Large intestine (tissue), 12 donors: ENCODE measurements at places on chromosomes 12 and 14. TPM values are rescaled to one million over a fixed set of nuclear protein-coding genes. Genes with fewer than 3 reads are reported as not detected.

GRCh38 chr14:52862632-52863333 lies 71.4 kb upstream of the GNPNAT1 start:
- DNase-seq: peak; percentile 10

DNA sequence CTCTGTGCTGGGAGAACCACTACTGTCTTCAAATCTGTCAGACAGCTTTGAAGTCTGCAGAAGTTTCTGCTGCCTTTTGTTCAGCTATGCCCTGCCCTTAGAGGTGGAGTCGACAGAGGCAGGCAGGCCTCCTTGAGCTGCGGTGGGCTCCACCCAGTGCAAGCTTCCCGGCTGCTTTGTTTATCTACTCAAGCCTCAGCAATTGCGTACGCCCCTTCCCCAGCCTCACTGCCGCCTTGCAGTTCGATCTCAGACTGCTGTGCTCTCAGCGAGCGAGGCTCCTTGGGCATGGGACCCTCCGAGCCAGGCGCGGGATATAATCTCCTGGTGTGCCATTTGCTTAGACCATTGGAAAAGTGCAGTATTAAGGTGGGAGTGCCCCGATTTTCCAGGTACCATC lies 25.1 kb upstream of the KLRB1 start:
- DNase-seq: no peak

The TAS2R7 gene
- polyA plus RNA-seq: not detected

The SLC10A1 gene
- 0.13 TPM for polyA plus RNA-seq

The MYO1A gene
- 385 TPM for polyA plus RNA-seq

The SLC7A7 gene
- 660 TPM for polyA plus RNA-seq

The POTEM gene
- not detected for polyA plus RNA-seq

The DPY19L2 gene
- polyA plus RNA-seq: 12.6 TPM

GRCh38 chr12:124685689-124686369 lies 118.4 kb upstream of the NCOR2 start:
- no peak for DNase-seq

DNA sequence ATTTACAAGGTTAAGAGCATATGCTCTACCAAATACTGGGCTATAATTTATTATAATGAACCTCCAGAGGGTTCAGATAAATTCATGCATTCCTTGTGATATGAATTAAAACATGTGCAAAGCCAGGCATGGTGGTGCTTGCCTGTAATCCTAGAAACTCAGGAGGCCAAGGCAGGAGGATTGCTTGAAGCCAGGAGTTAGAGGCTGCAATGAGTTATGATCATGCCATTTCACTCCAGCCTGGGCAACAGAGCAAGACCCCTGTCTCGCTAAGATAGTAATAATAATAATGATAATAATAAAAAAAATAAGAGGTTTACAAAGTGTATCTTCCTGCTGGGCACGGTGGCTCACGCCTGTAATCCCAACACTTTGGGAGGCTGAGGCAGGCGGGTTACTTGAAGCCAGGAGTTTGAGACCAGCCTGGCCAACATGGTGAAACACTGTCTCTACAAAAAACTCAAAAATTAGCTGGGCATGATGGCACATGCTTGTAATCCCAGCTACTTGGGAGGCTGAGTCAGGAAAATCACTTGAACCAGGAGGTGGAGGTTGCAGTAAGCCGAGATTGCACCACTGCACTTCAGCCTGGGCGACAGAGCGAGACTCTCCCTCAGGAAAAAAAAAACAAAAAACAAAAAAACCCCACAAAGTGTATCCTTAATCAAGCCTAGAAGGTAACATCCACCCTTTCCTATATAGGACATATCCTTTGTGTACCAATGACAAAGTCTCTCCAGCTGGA lies 7.3 kb upstream of the CS start:
- no peak for DNase-seq

GRCh38 chr14:63299351-63300110 lies 19.2 kb downstream of the GPHB5 start:
- no peak for DNase-seq

- no peak for DNase-seq
These were observed 8.5 kb upstream of the SCARB1 start for GRCh38 chr12:124872068-124872719.

- no peak for DNase-seq
These were observed 172.3 kb downstream of the NDUFA12 start for GRCh38 chr12:94831081-94831751.

DNA sequence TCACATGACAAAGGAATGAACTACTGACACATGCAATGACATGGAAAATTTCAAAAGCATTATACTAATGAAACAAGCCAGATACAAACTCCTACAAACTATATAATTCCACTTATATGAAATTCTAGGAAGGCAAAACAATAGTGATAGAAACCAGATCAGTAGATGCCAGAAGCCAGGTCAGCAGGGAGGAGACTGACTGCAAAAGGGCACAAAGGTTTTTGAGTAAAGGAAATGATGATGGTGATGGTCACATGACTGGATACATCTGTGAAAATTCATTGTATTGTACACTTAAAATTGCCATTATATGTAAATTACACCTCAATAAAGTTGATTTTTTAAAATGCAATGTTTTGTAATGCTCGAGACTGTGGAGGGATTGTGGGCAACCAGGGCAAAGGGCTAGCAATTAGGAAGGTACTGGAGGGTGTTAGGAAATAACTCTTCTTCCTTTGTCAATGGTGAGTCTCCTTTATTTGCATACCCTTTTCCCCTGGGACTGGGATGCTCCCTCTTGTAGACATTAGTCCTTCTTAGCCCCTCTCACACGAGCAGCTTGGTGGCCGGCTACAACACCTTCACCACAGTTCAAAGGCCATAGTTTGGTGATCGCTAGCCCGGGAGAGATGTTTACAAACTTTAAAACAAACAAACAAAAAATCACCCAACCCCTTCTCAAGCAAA lies 6.7 kb upstream of the PRPF40B start:
- no peak for DNase-seq

- DNase-seq: no peak
These were observed 113.1 kb upstream of the FKBP4 start for GRCh38 chr12:2681450-2682205.

GRCh38 chr12:85065837-85066482 lies 29.8 kb downstream of the LRRIQ1 start:
- no peak for DNase-seq

- DNase-seq: no peak
These were observed 1026.9 kb downstream of the LRFN5 start for GRCh38 chr14:42633504-42634095.

DNA sequence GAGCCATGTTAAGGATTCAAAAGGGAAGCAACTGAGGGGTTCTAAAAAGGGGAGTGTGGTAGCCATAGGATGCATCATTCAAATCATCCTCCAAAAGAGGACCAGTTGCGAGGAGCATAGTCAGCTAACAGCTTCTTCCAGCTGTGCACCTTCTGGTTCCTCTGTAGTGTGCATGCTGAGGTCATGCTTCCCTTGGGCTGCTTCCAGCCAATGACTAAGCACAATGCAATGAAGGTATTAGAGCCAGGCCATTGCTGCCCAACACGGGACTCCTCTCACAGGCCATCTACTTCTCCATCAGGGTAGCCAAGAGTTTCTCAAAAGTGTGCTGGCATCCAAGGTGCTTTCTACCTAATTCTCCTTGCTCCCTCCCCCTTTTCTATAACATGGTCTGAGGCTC lies 69.2 kb upstream of the ARID2 start:
- DNase-seq: no peak

The IGF1 gene
- 5.4 TPM for polyA plus RNA-seq

- DNase-seq: peak; percentile 82
These were observed at the start of gene PNMA1 for GRCh38 chr14:73713803-73714655. Gene PNMA1, minus strand, starts transcription at chr14:73714384. Its CDS starts 745 bp downstream, at chr14:73713639.

- DNase-seq: no peak
These were observed 32.0 kb downstream of the MYL2 start for GRCh38 chr12:110888256-110888991.

The OR4E2 gene
- polyA plus RNA-seq: not detected

The BATF gene
- 0.67 TPM for polyA plus RNA-seq

The GPRC5D gene
- polyA plus RNA-seq: 2.4 TPM

The SERPINA12 gene
- not detected for polyA plus RNA-seq

The PTPRQ gene
- 1.1 TPM for polyA plus RNA-seq

DNA sequence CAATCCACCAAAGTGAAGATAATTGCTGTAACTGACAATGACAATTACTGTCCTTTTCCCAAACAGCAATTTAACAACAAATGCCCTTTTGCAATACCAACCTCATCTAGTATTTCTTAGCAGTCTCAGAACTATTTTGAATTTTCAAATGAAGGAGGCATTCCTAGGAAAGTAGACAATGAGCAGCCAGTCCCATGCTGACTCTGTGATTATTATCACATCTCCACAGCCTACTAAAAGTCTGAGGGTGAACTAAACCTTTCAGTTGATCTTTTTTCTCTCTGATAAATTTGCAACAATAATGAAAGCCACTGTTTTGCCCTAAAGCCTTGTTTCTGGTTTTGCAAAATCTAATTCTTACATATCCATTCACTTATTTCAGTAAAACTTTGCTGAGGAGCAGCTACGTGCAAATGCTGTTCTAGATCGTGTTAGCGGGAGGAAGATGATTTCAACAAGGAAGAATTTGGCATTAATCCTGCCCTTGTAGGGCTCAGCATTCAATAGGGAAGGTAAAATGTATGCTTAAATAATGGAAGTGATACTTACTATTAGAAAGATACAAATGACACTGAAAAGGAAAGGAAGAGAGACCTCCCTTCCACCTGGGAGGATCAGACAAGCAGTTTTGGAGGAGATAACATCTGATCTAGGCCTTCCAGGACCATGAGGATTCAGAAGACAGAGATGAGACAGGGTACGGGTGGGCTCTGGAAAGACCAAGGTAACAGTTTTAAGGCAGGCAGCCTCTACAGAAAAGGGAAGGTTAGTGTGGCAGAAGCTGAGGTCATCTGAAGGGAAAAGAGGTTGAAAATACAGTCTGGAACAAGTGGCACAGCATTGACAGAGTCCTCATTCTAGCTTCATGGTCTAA lies 47.4 kb downstream of the SLC38A1 start:
- DNase-seq: no peak

- no peak for DNase-seq
These were observed 19.1 kb downstream of the RPAP3 start for GRCh38 chr12:47686645-47687240.

The MUCL1 gene
- not detected for polyA plus RNA-seq

The SMARCD1 gene
- polyA plus RNA-seq: 63.3 TPM

DNA sequence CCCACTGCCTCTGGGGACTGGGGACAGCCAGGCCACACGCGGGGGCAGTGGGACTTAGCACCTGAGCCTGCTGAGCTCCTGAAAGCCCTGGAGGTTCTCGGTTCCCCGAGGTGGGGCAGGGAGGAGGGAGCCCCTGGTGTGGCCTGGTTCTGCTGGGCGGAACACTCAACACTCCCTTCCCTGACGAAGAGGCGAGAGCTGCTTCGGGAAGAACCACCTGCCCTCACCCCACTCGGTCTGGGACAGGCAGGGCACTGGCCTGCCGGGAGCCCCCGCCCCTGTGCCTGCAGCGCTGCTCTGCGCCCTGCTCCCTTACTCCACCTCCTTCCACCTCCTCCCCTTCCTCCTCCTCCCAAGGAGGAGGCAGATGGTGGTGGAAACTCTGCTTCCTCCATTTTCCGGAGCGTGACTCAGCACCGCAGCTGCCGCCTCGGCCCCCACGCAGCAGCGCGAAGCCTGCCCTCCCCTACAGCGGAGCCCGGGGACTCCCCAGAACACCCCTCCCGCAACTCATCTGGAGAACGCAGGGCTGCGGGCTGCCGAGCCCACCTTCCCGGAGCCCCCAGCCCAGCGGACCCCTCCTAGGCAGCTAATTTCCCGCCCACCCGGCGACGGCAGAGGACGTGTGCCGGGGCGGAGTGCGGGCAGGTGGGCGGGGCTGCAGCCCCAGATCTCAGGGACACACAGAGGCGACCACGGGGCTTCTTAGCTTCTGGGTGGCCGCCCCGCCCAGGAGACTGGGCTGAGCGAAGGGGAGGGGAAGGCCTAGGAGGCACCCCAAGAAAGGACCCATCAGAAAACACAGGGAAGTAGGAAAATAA lies 11.7 kb upstream of the INF2 start:
- peak; percentile 88 for DNase-seq

GRCh38 chr12:108305520-108305919 lies 33.6 kb downstream of the CMKLR1 start:
- peak; percentile 18 for DNase-seq

GRCh38 chr14:20610002-20610765 lies 19.0 kb upstream of the RNASE12 start:
- DNase-seq: peak; percentile 67

The CLEC12A gene
- polyA plus RNA-seq: 1.5 TPM

The CHFR gene
- polyA plus RNA-seq: 31.9 TPM

DNA sequence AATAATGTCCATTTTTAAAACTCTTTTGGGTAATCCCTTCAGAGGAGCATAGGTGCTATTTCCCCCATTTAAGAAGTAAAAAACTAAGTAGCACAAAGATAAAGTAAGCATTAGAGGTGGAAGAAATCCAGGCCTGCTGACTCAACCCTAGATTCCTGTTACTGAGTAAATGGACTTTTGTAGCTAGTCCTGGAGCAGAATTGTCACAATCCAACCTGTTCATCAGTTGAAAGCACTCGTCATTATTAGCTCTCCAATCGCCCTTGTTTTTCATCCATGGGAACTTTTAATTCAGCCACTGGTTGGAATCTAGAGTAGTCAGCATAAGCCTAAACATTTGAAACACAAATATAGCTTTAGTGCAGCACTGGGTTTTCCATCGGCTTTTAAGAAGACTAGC lies 139.5 kb upstream of the AMIGO2 start:
- DNase-seq: no peak
